Cerebellum (tissue), 4 donors: ENCODE measurements at places on chromosomes 7 and 10. TPM values are rescaled to one million over a fixed set of nuclear protein-coding genes. Genes with fewer than 3 reads are reported as not detected.

DNA sequence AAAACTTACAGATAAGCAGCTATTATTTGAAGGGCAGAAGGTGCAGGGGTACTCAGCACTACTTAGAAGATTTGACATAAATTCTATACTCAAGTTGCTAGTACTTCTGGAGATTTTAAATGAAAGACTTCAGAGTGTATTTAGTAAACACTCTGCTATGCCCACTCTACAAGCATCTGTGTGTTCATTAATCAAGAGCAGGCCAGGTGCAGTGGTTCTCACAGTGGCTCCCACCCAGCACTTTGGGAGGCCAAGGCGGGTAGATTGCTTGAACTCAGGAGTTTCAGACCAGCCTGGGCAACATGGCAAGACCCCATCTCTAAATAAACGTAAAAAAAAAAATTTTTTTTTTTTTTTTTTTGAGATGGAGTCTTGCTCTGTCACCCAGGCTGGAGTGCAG, 38.9 kb upstream of the TOMM7 start:
- DNase-seq = no peak

GRCh38 chr7:48511080-48511479, 339.8 kb downstream of the ABCA13 start:
- DNase-seq = peak; percentile 4

- no peak for DNase-seq
Measured at GRCh38 chr7:29053105-29053872, 93.0 kb downstream of the CPVL start.

GRCh38 chr7:98617051-98617959, at the start of gene NPTX2:
TSS of gene NPTX2 (plus strand) at chr7:98617285. CDS start at chr7:98617462, 177 bp downstream.
- peak; percentile 18 for DNase-seq

GRCh38 chr7:107345898-107346297, 124.0 kb upstream of the GPR22 start:
- no peak for DNase-seq

GRCh38 chr7:78038465-78039080, 240.0 kb downstream of the PHTF2 start:
- no peak for DNase-seq

GRCh38 chr7:156560075-156560474, 80.5 kb upstream of the RNF32 start:
- no peak for DNase-seq

DNA sequence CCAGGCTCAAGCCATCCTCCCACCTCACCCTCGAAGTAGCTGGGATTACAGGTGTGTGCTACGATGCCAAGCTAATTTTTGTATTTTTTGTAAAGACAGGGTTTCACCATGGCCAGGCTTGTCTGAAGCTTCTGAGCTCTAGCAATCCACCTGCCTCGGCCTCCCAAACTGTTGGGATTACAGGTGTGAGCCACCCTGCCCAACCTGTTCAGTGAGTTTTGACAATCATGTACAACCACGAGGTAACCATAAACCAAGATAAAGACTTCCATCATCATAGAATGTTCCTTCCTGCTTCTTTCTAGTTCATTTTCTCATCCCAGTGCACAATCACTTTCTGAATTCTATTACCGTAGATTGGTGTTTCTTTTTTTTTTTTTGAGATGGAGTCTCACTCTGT, 30.5 kb upstream of the MKRN1 start:
- DNase-seq = no peak

GRCh38 chr10:13567030-13567429, 19.7 kb upstream of the PRPF18 start:
- no peak for DNase-seq

GRCh38 chr7:2644220-2644561, 12.4 kb downstream of the TTYH3 start:
- DNase-seq = no peak

DNA sequence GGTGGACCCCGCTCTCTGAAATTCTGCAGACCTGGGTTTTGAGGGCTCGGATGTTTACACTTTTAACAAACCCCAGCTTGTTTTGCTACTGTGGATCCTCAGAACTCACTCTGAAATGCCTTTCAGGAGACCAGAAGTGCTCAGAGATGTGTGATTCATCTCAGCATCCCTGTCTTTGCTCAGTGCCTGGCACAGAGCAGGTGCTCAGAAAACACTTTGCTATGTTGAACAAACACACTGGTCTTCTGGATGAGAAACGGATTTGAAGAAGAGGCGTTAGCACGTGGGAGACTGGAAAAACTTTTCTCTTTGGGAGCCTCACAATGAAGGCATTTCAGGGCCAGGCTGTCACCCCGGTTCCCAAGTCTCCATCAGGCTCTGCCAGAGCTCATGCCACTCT, 53.3 kb downstream of the SH3PXD2A start:
- no peak for DNase-seq

- no peak for DNase-seq
Measured at GRCh38 chr10:91642831-91643692, 10.2 kb upstream of the PPP1R3C start.

- no peak for DNase-seq
Measured at GRCh38 chr10:23035569-23035968, 59.8 kb upstream of the MSRB2 start.

DNA sequence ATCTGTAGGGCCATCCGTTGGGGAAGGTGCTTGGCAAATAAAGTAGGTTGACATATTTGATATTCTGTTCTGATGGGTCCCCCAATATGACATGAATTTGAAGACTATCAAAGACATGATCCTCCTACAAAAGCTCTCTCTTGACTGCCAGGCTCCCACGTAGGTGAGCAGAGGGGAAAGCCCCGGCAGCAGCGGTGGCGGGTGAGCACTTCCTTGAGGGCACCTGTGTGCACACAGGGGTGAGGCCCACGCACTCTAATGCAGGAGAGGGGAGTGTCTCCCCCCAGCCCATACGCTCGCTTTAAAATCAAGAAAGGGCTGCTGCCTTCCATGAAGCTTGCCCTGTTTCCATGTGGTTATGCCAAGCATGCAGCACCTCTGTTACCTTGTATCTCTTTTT, 100.4 kb downstream of the TAX1BP1 start:
- DNase-seq = no peak

The LDB3 gene
- 0.27 TPM for total RNA-seq

The CPA2 gene
- not detected for total RNA-seq

The SPDYE11 gene
- total RNA-seq = not detected

The MKI67 gene
- 13.6 TPM for total RNA-seq

The PKD1L1 gene
- 0.64 TPM for total RNA-seq

The ZNF365 gene
- total RNA-seq = 5.5 TPM

The AKR1C8 gene
- total RNA-seq = 0.45 TPM
